ENCODE measurements at places on chromosomes 5 and 9.

GRCh38 chr5:38692346-38692745, 135.9 kb upstream of the LIFR start:
- no peak for DNase-seq

DNA sequence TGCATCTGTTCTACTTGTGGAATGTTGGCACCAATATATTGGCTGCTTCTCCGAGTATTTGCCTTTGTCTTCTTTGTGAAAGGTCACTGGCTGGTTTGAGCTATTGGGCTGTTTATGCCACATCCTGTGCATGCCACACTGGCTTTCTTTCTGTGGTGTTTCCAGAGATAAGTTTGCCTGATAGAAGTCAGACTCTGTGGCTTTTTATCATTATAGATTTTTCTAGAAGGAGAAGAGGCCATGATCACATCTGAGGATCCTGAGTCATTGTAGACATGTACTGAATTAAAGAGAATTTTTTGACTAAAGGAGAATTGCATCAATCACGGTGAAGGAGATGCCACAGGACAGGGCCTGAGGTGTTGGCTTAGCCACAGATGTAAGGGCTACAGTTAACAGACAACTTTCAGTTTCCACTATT, 26.5 kb upstream of the CDKN2B start:
- DNase-seq, result no peak

DNA sequence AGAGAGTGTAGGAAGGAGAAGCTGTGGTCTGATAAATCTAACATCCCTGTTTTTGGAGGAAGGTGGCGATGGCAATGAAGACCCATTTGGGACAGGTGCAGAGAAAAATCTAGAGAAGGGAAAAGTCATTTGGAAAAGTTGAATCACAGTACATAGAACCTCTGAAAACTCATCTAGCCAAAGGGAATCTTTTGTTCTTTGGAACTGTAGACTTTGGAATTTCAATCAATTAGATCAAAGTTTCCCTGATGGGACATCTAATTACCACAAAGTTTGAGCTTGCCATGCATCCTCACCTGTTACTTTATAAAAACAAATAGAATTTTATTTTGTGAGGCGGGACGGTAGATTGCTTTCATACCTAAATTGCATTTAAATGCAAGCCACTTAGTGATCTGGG, 294.9 kb downstream of the TRPM3 start:
- DNase-seq, result no peak

DNA sequence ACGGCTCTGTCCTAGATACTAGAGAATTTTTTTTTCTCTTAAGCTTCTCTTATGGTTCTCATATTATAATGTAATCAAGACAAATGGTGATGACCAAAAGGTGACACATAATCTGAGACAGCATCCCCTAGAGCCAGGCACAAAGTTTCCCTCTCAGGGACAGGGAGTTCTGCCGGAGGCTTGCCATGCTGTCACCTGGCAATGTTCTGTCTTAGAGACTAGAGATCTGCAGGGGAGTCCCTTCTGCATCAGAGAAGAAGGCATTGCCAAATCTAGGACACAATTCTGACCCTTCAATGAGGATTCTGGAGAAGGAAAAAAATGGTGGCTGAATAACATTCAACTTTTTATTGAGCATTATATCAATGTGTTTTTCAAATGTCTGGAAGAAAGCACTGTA, 261.2 kb upstream of the TRPC7 start:
- DNase-seq, result no peak

GRCh38 chr5:93746406-93747056, 5.1 kb upstream of the POU5F2 start:
- DNase-seq, result no peak

- no peak for DNase-seq
These were observed 131.5 kb downstream of the ATPSCKMT start for GRCh38 chr5:10118150-10118549.

GRCh38 chr5:44260793-44261192, 128.4 kb downstream of the FGF10 start:
- no peak for DNase-seq

DNA sequence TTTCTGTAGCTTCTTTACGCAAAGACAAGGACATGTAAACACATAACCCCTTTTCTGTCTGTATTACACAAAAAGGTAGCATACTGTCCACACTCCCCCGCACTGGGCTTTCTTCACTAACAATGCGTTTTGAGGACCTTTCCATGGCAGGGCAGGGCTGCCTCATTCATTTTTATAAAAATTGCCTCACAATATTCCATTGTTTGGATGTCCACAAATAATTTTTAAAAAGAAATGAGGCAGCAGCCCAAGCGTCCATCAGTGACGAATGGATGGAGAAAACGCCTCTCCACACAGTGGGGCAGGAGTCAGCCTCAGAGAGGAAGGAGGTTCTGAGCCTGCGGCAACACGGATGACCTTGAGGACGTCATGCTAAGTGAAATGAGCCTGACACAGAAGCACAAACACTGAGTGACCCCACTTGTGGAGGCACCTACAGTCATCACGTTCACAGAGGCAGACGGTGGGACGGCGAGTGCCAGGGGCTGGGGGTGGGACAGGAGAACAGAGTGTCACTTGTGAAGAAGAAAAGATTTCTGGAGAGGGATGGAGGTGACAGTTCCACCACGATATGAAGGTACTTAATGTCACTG, 67.8 kb downstream of the RASGEF1C start:
- DNase-seq, result no peak

GRCh38 chr5:153572411-153573145, 82.1 kb downstream of the GRIA1 start:
- no peak for DNase-seq

GRCh38 chr9:120482424-120483186, 97.4 kb downstream of the CDK5RAP2 start:
- DNase-seq, result no peak

DNA sequence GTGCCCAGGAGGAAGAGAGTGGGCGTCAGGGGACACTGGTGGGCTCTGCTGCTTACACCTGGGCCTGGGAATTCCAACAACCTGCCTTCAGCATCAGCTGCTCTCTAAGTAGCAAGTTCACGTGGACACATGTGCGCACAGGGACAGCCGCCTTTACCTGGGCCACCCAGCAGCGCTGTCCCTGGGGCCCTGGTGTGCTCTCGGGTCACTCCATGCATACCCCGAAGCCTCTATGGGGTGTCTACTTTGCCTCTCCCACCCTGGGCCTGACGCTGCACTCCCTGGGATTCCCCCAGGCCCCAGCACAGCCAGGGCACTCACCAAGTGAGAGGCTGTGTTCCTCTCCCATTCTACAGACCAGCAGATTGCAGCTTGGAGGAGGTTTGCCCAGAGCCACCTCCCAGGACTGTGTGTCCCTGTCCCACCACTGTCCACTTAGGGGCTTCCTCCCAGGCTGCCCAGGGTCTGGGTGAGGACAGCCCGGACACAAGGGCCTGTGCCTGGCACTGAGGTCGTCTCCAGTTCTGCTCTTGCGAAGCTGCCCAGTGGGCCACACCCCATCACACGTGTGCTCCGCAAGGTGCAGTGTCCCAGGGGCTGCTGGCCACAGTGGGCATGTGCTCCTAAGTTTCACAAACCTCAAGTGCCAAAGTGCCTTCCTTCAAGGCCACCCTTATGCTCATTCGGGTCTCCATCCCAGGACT, 5.9 kb downstream of the NINJ1 start:
- no peak for DNase-seq

DNA sequence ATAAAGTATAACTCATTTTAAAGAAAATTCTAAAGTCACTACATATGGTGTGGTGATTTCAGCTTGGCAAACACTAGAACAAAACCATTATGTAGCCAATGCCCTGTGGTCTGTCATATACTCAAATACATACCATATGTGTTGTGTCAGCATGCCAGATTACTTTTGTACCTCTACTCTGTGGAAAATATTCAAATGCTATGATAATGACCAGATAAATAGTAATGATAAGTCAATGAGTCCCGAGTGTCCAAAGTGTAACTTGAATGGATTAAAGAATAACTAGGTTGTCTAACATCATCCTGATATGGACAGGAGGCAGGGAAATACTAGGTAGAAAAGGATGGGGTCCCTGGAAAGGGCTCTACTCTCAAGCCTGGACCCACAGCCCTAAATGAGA, 58.0 kb upstream of the IL6ST start:
- no peak for DNase-seq

DNA sequence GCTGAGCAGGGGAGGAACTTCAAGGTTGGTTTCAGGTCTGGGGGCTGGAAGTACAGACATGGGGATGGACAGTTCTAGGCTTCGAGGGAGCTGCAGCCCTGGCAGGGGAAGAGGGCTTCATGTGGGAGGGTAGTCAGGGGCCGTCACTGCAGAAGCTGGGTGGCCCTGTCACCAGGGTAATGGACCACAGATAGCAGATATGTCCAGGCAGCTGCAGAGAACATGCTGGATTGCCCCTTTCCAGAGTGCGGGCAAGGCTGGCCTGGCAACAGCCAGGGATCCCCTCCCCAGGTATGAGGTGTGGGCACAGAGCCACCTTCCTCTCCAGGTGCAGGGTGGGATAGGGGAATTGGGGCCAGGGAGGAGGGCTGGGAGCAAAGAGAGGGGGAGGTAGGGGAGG, 206.5 kb downstream of the GADD45G start:
- DNase-seq, result no peak

DNA sequence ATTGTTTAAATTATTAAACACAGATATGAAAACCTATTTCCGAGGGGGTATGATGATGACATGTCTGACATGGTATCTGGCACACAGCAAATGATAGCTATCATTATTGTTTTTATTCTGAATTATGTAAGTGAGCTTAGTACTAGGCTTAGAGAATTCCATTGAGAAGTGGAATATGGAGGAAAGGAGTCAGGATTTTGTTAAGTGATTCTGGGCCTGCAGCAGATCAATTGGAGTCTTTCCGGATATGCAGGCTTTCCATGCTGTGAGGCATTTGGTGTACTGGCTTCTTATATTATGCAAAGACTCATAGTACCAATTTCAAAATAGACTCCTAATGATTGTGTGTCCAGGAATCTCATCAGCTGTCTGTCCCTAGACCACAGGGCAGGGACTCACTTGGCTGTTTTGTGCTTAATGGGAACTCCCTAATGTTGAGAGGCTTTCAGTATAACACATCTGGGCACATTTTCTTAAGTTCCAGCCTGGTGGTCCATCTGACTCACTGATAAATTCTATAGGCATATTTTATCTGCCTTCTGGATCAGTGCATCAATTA, 180.0 kb upstream of the KLF9 start:
- no peak for DNase-seq

Data from stimulated activated CD8-positive, alpha-beta memory T cell treated with anti-CD3 and anti-CD28 coated beads, Interleukin-4, amount 100 ng/mL, for 24 hours (primary cell).